Fibroblast of skin of scalp (primary cell): ENCODE measurements at places on chromosomes 12 and 14.

DNA sequence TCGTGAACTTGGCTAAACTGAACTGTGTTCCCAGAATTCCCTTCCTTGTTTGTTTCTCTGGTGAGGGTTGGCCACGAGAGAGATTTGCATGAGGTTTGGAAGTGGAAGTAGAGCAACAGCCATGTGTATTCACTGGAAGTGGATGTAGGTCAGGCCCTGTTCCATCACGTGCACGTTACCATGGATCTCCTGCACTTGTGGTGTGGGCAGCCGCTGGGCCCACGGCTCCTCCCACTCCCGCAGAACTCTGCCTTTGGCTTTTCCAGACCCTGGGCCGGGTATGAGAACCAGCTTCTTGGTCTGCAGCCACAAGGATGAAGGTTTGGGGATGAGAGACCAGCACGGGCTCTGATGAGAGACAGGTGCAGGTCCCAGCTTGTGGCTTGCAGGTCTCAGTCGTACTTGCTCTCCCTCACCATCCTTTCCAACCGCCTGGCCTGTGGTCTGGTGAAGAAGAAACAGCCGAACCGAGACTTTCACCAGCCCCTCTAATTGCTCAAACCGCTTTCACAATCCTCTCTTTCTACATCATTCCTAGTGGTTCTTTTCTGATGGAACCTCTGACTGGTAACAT, 94.9 kb downstream of the DUSP16 start:
- no peak for DNase-seq

DNA sequence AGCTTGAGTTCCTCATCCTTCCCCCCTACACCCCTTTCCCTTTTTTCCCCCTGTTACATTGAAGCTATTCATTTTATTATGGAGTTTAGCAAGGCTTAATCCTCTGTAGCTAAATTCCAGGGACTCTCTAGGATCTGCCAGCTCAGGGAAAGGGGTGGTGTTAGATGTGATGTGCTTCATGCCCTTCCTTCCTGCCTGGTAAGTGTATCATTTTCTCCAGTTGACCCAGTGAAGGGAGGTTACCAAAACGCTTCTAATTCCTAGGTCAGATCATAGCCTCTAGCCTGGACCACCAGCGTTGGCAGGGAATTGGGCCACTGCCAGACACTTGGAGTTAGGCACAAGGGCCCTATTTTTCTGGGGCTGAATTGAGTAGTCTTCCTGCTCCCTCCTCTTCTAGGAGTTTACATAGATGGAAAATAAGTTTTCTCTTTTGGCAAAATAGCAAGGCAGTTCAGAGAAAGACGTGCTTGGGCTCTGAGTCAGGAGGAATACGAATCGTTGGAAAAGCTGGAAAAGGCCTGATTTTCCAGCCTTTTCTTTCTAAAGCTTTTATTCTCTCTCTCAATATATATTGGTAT, 88.3 kb downstream of the NPAS3 start:
- peak; percentile 42 for DNase-seq

GRCh38 chr12:49233842-49234526, 30.9 kb upstream of the TUBA1C start:
- DNase-seq: no peak

- peak; percentile 89 for DNase-seq
These were observed 2.9 kb upstream of the SETD1B start for GRCh38 chr12:121800694-121801594.

GRCh38 chr14:52360831-52361230, 46.7 kb downstream of the PTGER2 start:
- no peak for DNase-seq

GRCh38 chr14:38999949-39000348, 103.1 kb downstream of the SEC23A start:
- no peak for DNase-seq

- DNase-seq: peak; percentile 45
These were observed 519 bp downstream of the MORN3 start for GRCh38 chr12:121668750-121669520.

DNA sequence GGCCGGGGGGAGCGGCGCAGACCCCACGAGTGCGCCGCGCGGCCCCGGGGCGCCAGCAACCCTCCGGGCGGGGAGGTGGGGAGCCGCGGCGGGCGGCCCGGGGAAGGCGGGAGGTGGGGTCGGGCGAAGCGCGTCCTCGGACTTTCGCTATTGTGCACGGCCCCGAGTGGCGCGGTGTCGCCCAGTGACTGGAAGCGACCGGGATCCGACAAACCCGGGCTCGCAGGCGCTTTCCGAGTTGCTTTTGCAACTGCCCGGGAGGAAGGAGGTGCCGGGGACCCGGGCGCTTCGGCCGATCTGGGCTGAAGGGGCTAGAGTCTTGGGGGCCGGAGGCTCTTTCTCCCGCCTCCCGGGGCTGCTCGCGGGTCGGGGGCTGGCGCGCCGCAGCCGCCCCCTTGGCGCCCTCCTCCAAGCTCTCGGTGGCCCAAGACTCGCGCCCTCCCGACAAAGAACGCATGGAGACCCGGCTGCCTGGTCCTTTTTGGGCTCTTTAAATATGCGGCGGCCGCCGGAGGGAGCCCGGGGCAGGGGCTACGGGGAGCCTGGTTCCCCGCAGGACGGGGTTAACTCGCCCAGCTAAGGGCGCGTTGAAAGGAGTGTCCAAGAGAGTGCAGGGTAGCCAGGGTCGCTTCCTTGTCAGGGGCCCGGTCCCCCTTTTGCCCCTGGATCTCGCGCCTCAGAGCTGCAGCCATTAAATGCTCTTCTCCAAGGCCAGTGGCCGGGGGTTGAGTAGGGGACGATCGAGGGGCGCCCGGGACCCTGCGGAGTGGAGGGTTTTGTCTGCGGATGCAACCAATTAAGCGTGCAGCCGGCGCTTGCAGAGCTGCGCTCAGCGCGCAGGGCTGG, 1.4 kb downstream of the HMGA2 start:
- peak; percentile 47 for DNase-seq

DNA sequence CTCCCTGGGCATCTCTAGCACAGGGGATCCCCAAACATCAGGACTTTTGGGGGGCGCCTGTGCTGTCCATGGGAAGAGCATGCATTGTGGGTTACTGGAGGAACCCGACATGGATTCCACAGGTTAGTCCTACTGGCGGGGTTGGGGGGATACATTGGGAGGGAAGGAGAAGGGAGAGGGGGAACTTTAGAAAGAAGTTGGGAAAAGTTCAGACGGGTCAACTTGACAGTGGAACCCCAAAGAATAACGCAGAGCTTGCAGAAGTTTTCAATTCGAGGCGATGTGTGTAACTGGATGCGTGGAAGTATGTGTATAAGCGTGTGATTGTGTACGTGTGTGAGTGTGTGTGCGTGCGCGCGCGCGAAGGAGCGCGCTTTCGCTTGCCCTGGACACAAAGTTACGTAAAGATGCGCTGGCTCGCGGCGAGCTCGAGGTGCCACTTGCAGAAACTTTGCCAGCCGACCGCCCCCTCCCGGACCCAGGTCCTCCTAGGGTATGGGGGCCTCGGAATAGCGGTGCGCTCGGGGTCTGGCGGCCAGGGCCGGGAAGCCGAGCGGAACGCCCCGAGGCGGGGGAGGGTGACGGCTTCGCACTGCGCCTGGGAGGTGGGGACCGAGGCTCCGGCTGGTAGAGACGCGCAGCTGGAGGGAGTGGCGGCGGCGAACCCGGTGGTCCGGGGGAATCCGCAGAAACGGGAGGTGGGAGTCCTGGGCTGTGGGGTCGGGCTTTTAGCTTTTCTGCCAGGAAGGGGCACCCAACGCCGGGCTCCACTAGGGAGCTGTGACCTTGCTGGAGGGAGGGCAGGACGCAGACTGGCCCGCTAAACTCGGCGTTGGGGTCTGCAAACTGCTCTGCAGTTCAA, 669 bp downstream of the RFX4 start:
- DNase-seq: no peak

DNA sequence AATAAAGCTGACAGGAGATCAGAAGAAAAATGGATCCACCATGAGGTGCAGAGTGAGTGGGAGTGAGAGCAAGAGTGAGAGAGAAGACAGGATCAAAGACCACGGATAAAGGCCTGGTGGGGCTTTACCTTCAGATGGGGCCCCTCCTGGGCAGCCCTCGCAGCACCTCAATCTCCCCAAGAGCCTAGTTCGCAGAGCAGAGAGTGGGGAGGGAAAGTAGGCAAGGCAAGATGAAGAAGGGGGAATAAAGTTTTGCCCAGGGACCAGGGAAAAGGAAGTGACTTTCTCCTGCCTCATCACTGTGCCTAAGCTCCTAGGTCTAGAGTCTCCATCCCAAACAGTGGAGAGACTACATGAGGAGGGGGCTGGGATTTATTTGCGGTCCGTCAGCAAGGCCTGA, 10.3 kb downstream of the OR10P1 start:
- DNase-seq: no peak

DNA sequence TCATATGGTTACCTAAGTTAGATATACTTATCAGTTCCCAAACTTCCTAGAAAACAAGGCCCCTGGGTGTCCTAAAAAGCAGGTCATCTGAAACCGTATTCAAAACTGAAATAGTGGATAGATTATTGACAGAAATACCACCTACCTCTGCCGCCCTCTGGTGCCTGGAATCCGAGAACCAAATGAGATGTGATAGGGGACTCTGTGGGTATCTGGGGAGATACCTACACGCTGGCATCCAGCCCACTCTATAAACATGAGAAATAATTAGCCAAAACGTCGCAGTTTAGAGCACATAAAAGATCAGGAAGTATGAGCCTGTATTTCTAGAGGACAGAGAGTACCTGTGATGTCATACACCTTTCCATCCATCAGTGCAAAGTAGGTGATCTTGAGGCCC, 4.4 kb downstream of the ORMDL2 start:
- no peak for DNase-seq

DNA sequence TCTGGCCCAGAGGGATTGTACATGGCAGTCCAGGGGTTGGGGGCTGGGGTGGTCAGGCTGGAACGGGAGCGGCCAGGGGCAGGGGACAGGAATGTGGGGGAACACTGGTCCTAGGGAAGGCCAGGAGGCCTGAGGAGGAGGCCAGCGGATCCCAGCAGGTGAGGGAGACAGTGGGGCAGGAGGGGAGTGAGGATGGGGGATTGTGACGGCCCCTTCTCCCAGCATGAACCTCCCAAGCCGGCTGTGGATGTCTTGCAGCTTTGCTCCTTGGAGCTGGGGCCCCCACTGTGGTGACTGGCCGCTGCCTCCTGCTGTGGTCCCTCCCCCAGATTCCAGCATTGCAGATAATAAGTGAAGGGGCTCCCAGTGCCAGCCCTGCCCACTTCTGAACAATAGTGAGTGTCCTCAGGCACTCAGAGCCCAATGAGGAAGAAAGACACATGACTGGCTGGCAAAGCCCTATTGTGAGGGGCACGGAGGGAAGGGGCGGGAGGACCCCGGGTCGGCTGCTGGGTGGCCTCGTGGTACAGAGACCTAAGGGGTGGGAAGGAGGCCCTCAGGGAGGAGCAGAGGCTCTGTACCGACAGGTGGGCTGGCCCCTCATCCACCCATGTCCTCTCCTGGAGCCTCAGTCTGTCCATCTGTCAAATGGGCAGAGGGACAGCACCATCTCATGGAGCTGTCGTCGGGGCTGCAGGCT, 215.0 kb downstream of the KIF26A start:
- DNase-seq: no peak

- DNase-seq: peak; percentile 79
These were observed 15.8 kb downstream of the WNT5B start for GRCh38 chr12:1644534-1645438.
